Gastrocnemius medialis (tissue), 4 donors: ENCODE measurements at places on chromosomes 6 and 20.

DNA sequence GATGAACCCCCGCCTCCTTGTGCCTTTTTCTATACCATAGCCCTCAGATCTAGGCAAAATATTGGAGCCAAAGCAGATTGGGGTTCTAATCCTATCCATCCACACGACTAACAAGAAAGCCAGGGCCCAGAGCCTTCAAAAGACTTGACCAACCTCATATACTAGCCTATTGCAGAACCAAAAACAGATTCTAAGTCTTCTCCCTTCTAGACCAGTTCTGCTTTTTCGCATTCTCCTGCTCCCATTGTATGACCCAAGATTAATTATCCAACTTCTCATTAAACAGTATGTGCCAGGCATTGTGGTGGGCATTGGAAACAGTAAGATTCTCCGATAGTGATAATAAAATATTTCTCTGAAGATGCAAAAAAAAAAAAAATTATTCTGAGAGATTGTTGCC is 113.7 kb upstream of the JARID2 start:
- DNase-seq, result no peak

GRCh38 chr6:144919560-144919959 is 634.4 kb downstream of the UTRN start:
- DNase-seq, result no peak

DNA sequence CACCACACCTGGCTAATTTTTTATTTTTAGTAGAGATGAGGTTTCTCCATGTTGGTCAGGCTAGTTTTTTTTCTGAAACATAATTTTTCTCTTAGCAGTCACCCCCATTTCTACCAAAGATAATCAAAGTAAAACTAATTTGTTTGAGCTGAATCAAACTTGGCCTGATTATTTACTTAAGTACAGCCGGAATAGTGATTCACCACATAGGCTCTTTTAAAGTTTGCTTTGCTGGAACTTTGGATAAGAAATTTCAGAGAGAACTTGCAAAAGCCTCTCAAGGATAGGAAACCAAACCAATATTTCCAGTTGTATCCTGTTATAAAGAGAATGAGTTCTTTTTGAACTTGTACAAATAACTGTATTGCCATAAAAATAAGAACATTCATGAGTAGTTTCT is 105.0 kb upstream of the SYNCRIP start:
- DNase-seq, result no peak

- no peak for DNase-seq
These were observed 2.0 kb upstream of the ACTL10 start for GRCh38 chr20:33664762-33665144.

- no peak for DNase-seq
These were observed 194.8 kb downstream of the COL9A1 start for GRCh38 chr6:70107852-70108629.

DNA sequence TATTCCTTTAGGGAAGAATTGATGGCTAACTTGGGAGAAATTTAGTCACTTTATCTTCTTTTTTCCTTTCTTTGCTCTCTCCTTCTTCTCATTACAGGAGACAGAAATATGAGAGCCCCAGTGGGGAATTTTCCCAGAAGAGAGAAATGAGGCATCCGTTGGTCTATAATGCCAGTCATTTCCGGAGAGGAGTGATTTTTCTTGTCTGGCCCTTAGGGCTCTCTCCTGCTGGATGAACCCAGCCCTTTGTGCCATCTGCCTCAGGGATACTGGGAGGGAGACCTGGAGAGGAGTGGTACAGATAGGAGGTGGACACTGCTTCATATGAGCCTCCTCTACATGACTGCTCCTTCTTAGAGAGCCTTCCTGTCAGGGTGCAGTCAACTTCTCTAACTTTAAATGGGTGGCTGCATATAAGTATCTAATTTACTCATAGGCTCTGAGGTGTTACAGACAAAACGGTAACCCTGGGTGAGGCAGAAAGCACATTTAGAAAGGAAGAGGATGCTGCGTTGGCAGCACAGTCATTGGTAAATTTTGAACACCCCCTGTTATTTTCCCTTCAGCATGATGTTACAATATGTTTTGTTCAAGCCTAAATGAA is 21.9 kb downstream of the RIMS1 start:
- DNase-seq, result no peak

DNA sequence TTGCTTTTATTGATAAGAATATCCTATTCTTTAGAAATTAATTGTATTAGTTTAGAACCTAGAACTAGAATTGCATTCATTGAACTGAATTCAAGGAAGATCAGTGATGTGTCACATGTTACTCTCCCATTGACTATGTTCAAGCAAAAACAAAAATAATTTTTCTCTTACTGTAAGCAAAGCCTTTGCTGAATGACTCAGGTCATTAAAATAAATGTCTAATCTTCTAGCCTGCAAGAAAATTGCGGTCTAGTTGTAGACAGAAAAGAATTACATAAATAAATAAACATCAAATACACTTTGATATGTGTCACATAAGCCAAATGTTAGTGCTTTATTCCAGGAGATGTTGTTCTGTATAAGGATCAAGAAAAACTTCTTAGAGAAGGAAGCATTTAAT is 387.9 kb downstream of the ADGRB3 start:
- DNase-seq, result no peak

DNA sequence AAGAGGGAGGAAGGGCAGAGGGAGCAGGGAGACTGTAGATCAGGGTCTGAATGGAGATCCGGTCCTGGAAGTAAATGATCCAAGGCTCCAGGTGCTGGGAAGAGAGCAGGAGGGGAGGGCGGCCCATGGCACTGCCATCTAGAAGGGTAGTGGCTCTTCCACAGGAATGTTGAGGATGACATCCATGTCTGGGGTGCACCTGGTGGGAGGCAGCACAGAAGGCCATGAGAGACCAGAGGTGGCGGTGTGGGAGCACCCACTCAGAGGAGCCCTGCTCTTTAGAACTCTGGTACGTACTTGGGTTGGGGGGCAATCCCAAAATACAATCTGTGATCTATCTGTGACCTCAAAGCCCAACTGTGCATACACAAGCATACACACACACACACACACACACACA is 13.5 kb downstream of the DEFB132 start:
- DNase-seq, result no peak

DNA sequence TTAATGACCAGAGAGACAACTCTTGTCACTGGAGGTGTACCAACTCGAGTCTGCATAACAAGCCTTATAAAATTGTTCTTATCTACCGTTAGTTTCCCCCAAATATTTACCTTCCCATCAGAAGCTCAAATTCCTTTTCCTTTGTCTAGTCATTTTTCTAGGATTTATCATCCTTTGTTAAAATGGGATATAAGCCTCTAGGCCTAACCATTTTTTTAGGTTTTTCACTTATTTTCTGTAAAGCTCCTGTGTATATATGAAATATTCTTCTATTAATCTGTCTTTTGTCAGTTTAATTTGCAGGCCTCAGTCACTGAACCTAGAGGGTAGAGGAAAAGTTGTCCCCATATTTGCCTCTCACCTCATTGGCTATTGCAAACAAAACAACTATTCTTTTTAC is 99.6 kb upstream of the TNFAIP3 start:
- no peak for DNase-seq

DNA sequence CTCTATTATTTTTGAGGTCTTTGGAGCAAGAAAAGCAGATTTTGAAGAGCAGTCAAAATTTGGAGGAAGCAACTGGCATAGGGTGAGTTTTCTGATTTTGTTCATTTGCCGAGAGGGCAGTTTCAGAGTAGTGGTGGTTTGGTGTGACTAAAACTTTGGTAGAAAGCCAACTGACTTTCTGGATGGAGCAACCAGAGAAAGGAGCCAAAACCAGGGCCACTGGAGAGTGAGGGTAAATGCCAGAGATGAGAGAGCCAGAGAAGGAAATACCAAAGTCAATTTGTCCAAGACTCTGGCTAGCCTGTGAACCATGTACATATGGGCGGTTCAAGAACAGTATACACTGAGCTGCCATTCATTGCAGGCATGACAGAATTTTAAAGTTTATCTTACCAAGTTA is 40.5 kb upstream of the ZBTB24 start:
- no peak for DNase-seq

DNA sequence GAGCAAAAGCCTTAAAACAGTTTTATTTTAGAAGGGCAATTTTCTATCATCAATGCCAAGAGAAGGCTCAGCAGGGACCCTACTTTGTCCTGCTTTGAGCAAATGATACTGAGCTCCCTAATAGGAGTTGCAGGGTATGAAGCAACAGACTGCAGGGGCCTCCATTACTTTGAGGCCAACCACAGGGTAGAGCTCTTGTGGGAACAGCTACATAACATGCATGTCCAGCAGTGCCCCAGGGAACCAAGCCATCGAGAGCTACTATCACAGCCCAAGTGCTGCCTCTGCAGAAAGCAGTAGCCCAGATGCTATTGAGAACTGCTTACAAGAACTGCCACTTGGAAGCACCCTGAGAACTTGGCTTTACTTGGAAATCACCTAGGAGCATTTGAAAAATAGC is 222.1 kb downstream of the LAMA2 start:
- peak; percentile 50 for DNase-seq

- no peak for DNase-seq
These were observed 25.4 kb downstream of the ANKEF1 start for GRCh38 chr20:10060226-10060625.

DNA sequence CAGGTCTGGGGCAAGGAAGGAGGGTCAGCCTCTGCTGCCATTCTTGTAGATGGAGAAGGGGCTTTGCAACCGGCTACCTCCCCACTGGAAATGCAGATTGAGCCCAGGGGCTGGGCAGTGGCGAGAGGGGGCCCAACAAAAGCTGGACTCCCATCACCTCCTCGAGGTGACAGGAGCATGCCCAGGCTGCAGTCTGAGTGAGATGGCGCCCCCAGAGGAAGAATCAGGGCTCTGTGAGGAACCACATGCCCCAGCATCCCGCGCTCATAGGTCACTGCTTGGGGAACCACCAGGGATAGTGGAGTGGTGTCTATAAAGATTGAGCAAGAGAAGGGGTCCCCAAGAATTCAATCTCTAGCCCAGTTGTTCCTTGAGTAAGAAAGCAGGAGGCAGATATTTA is 31.6 kb upstream of the NEDD9 start:
- no peak for DNase-seq

- no peak for DNase-seq
These were observed 26.7 kb upstream of the SRC start for GRCh38 chr20:37319151-37319671.

GRCh38 chr20:32672982-32673851 is 524 bp downstream of the C20orf203 start:
- DNase-seq, result no peak
